Fibroblast of skin of abdomen (primary cell): ENCODE measurements at places on chromosomes 5 and 9.
A peak's percentile ranks its signal among the peaks of the same experiment; 100 is the strongest.

DNA sequence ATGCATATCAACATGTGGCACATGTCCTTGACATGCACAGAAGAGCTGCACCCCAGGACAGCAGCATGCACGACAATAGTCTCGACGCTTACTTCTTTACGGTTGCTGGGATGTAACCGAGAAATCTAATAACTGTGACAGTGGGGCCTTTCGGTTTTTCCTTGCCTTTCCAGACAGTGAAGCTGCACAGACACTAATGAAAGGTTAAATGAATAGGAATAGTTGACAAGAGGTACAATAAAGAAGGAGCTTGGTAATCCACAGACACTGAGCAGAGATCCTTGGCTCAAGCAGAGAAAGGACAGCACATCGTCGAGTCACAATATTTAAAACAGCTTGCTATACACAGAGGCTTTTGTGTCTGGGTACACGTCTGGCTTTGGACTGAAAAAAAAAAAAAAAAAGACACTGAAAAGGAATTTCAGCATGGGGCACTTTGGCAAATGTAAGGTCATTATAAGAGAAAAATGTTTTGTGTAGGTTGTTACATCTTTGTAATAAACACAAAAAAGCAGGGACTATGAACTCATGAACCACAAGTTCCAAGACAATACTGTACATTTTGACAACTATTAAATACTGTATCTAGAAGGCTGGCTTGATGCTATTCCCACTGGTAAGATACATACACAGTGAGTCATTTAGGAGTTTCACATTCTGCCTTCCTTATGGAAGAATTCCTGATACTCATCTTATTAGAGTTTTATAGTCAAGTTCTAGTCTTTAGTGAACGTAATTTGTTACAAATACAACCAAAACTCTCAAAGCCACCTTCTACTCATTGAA lies 5.6 kb downstream of the BNC2 start:
- peak; percentile 78 for DNase-seq

- no peak for DNase-seq
These were observed 65.3 kb upstream of the CXCL14 start for GRCh38 chr5:135643881-135644766.

- no peak for DNase-seq
These were observed 11.4 kb downstream of the YTHDC2 start for GRCh38 chr5:113524927-113525326.

- DNase-seq: no peak
These were observed 15.0 kb downstream of the TBC1D2 start for GRCh38 chr9:98240475-98240874.

GRCh38 chr9:31500422-31500821 lies 884.0 kb upstream of the ACO1 start:
- DNase-seq: no peak

GRCh38 chr5:111636736-111637135 lies 120.3 kb downstream of the NREP start:
- DNase-seq: no peak

DNA sequence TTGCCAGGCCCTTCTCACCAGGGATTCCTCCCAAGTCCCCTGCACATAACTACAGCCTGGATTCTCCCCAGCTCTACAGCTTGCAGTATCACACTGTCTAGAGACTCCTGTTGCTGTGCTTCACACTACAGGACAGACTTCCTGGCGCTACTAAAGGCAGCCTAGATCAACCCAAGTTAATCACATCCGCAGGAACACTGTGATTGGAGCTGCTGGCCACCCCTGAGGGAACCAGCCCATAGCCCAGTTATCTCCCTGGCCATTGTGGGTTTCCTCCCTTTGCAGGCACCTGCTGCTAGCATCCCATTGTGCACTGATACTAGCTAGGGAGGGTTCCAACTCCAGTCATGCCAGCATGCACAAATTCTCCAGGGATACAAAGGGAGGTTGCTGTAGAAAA lies 53.5 kb downstream of the NLN start:
- no peak for DNase-seq

GRCh38 chr9:113018247-113018646 lies 6.3 kb upstream of the ZNF883 start:
- DNase-seq: no peak

- DNase-seq: no peak
These were observed 124.9 kb downstream of the MRPS30 start for GRCh38 chr5:44933686-44934085.

GRCh38 chr9:13805546-13805945 lies 508.4 kb downstream of the NFIB start:
- DNase-seq: peak; percentile 76

- DNase-seq: no peak
These were observed 279.1 kb upstream of the DMAC1 start for GRCh38 chr9:8078641-8079140.

- peak; percentile 64 for DNase-seq
These were observed 115.0 kb upstream of the HAND1 start for GRCh38 chr5:154593071-154593470.

DNA sequence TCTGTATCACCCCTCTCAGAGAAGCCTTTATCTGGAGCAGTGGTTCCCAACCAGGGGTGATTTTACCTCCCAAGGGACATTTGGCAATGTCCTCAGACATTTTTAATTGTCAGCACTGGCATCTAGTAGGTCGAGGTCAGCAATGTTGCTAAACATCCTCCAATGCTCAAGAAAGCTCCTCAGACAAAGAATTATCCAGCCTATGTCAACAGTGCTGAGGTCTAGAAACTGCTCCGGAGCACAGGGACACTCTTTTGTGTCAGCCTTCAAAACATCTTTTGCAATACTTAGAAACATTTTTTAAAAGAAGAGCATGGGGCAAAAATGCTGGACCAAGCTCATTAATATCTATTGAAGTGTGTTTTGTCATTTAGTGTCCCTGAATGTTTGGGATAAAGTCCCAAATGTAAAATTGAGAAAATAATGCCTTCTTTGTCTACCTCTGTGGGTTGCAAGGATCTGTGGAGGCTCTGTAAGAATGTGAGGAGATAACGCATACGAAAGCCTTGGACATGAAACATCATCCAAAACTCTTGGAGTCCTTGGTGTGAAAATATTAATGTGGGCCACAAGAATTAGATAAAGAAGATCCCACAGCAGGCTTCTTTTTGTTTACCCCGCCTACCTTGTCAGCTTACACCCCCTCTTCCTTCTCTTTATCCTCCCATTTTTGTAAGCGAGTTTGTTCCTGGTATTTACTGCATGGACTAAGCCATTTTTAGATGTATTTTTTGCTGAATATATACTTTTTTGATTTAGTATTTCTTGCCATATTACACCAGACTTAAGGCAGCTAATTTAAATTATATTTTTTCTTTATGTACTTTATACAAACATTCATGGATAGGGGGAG lies 193.5 kb downstream of the CD180 start:
- no peak for DNase-seq

GRCh38 chr5:163915481-163915961 lies 410.1 kb downstream of the MAT2B start:
- peak; percentile 49 for DNase-seq

DNA sequence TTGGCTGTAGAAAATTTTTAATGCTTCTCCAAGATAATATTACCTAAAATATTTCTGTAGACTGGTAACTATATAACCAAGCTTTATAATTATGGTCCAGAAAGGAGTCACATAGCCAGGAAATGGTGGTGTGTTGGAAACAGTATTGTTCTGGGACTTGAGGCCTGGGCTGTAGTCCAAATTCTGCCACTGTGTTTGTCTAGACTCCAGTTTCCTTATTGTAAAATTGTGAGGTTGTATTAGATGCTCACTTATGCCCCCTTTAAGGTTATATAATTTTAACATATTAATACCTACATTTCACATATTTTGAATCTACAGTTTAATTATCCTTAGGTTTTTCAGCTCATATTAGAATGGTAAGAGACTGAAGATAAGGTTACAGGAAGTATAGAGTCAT lies 42.4 kb downstream of the STX17 start:
- DNase-seq: no peak

DNA sequence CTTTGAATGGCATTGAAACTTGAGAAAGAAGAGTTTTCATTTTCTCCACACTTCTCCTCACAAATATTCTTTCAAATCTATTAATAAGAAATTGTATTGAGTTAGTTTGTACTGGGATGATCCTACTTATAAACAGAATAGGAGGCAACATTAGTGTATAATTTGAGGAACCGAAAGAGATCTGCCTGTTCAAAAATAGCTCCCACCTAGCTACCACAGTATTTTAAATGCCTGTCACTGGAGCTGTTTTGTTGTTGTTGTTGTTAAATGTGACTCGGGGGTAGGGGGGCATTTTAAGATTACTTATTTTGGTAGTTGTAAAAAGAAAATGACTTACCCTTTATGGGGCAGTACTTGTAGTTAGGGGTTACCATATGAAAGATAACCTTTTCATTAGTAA lies 20.1 kb upstream of the HAPLN1 start:
- no peak for DNase-seq

- no peak for DNase-seq
These were observed 12.6 kb downstream of the HSD17B3 start for GRCh38 chr9:96289392-96289791.

- DNase-seq: no peak
These were observed 48.5 kb upstream of the NEK6 start for GRCh38 chr9:124209279-124209678.

GRCh38 chr5:74206579-74207550 lies 433.7 kb downstream of the ENC1 start:
- DNase-seq: peak; percentile 93

GRCh38 chr9:112408819-112409218 lies 28.9 kb downstream of the HSDL2 start:
- no peak for DNase-seq

DNA sequence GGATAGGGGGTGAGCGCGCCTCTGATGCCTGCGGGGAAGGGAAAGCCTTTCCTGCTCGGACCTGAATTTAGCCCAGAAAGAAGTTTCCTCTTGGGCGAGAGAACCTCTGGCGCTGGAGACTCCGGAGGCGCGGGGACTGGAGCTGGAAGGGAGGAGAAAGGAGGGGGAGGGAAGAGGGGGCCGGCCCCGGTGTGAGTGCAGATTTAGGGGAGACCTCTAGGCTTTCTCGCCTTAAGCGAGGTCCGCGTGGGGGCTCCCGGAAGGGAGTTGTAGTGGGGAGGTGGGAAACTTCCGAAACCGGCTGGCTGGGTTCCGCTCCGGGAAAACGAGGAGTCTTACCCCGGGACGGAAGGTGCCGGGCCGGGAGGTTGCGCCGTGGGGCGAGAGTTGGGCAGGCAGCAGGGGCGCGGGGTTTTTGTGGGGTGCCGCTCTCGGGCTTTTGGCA lies 1.3 kb downstream of the PCSK5 start:
- no peak for DNase-seq

DNA sequence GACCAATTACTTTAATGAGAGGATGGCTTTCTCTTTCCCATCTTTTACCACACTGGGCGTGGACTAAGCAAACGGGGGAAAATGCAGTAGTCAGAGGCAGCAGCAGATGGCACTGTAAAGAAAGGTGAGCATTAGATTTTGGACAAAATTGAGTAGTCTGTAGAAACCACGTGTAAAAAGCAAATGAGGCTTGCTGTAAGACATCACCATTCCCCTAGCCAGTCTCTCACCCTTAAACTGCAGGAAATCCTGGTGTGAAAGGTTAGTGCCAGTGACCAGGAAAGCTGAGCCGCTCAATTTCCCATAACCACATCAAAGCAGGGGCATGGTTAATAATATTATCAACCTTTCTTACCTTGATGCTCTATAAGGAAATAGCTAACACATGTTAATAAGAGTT lies 31.8 kb downstream of the SPATA31C2 start:
- peak; percentile 18 for DNase-seq

- no peak for DNase-seq
These were observed 36.4 kb upstream of the TYRP1 start for GRCh38 chr9:12656803-12657202.

- DNase-seq: peak; percentile 85
These were observed 31.8 kb downstream of the RUSC2 start for GRCh38 chr9:35521708-35522107.

DNA sequence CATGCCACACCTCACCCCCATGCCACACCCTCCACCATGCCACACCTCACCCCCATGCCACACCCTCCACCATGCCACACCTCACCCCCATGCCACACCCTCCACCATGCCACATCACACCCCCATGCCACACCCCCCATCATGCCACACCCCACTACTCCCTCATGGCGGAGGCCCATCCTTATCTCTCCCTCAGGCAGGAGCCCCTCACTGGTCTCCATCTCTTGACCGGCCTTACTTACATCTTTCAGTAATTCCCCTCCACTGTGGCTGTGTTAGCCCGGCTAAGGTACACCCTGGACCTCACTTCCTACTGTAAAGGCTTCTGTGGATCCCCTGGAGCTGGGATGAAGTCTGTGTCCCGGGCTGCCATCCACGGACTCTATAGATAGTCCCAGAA lies 102.0 kb downstream of the OLFM1 start:
- no peak for DNase-seq
